Liver (tissue), 10 donors: ENCODE measurements at places on chromosomes 16 and 17.
A peak's percentile ranks its signal among the peaks of the same experiment; 100 is the strongest.

DNA sequence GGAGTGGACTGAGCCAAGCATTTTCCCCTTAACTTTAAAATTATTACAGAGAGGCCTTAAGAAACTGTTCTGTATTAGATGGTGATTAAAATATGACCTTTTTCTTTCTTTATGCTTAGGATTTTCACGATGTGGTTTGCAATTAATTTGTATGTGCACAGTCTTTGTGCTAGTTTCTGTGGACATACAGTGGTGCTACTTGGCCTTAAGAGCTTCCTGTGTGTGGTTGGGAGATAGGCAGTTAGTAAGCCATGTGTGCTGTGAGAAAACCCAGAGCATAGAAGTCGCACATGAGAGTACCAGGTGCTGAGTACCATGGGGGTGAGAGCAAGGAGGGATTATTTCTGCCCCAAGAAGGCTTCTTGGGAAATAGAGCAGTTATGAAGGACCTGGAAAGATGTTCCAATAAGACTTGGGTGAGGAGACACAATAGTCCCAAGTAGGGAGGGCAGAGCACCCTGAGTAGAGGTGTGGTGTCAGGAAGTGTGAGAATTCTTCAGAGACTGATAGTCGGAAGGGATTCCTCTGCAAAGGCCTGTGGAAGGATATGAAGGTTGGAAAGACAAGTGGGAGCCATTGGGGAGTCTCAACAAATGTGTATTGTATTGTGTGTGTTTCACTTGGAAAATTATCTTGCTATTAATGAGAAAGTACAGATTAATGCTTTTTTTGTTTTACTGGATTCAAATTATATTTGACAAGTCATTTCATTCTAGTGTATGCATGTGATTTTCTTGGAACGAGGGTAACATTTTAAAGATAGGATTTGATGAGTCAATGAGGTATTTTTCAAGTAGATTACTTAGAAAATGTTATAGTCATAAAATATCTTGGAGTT, 239.9 kb downstream of the PRKCA start:
- no peak overlapping the region for H3K4me3 ChIP-seq
- no peaks in the 10 kb centered on the region for H3K27me3 ChIP-seq
- no peaks in the 10 kb centered on the region for H3K36me3 ChIP-seq
- DNase-seq, result no peak
- no peaks in the 10 kb centered on the region for H3K4me1 ChIP-seq

DNA sequence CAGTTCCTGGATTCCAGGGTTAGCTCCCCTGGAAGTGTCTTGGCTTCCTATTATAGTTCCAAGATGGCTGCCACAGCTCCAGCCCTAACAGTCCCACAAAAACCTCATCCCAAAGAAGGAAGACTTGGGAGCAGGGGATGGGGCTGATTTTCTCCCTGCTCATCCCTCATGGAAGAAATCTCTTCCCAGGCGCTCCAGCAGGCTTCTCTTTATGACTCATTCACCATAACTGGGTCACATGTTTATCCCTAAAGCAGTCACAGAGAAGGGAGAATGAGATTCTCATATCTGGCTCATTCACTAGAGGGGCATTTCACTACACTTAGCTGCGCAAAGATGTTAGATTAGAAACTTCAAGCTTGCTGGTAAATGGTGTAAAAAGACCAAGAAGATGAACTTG, 206.5 kb upstream of the IRX3 start:
- no peaks in the 10 kb centered on the region for H3K27me3 ChIP-seq
- DNase-seq, result no peak
- H3K4me3 ChIP-seq, result no peak overlapping the region
- H3K27ac ChIP-seq, result no peak overlapping the region

- no peak overlapping the region for H3K4me3 ChIP-seq
- H3K27me3 ChIP-seq, result no peaks in the 10 kb centered on the region
- no peaks in the 10 kb centered on the region for H3K36me3 ChIP-seq
These were observed 19.8 kb upstream of the NF1 start for GRCh38 chr17:31074772-31075555.

- H3K27ac ChIP-seq, result no peak overlapping the region
- H3K4me1 ChIP-seq, result peaks cover 3% of the 10 kb centered on the region
- DNase-seq, result no peak
- no peaks in the 10 kb centered on the region for H3K27me3 ChIP-seq
- no peak overlapping the region for H3K4me3 ChIP-seq
These were observed 12.9 kb downstream of the PTRH2 start for GRCh38 chr17:59694344-59694743.

DNA sequence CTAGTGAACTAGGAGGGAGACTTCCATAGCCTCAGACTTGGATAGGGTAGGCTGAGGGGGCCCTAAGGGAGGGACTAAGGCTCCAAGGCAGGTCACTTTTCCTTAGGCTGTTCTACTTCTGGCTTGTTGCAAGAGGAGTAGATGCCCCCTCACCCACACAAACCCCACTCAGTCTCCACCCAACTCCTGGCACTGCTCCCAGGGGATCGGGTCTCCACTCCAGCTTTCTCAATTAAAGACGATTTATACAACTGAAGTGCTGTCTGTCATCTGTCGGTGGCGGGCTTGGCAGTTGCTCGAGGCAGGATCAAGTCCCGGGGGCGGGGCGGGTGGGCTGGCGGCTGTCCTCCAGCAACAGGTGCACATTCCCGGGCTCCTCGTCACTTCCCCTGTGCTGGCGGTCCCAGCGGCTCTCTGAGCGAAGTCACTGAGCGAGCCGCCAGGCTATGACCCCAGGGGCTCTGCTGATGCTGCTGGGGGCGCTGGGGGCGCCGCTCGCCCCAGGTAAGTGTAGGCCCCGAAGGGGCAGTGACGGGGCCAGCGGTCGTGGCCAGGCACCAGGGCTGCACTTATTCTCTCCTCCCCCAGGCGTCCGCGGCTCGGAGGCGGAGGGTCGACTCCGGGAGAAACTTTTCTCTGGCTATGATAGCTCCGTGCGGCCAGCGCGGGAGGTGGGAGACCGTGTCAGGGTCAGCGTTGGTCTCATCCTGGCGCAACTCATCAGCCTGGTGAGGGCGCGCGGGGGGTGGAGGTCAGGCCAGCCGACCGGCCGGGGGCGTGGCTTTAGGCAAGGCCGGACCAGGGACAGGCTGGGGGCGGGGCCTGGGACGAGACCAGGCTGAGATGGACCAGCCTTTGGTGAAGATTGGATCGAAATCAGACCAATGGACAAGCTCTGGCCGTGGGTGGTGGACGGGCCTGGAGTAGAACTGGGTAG, at the start of gene CHRNB1:
Gene CHRNB1 (plus strand): TSS at position 380 of the 937 bp plus-strand sequence. CDS start 67 bp downstream, at position 447.
- H3K27me3 ChIP-seq, result no peaks in the 10 kb centered on the region
- H3K36me3 ChIP-seq, result no peaks in the 10 kb centered on the region
- peak within 1 kb of the TSS; percentile 68 for H3K4me3 ChIP-seq
- H3K4me1 ChIP-seq, result peaks cover 14% of the 10 kb centered on the region
- peak within 1 kb of the TSS; percentile 92 for H3K27ac ChIP-seq

GRCh38 chr17:39792526-39793221, 54.9 kb downstream of the GRB7 start:
- no peaks in the 10 kb centered on the region for H3K36me3 ChIP-seq
- H3K4me3 ChIP-seq, result no peak overlapping the region
- peaks cover 2% of the 10 kb centered on the region for H3K4me1 ChIP-seq
- no peaks in the 10 kb centered on the region for H3K27me3 ChIP-seq
- no peak overlapping the region for H3K27ac ChIP-seq
- DNase-seq, result no peak

GRCh38 chr16:89121691-89122321, 28.2 kb downstream of the ACSF3 start:
- H3K36me3 ChIP-seq, result no peaks in the 10 kb centered on the region
- no peak for DNase-seq
- H3K27me3 ChIP-seq, result no peaks in the 10 kb centered on the region
- no peak overlapping the region for H3K27ac ChIP-seq
- H3K4me3 ChIP-seq, result no peak overlapping the region
- peaks cover 8% of the 10 kb centered on the region for H3K4me1 ChIP-seq

- no peaks in the 10 kb centered on the region for H3K4me1 ChIP-seq
- no peak overlapping the region for H3K27ac ChIP-seq
- no peaks in the 10 kb centered on the region for H3K36me3 ChIP-seq
- H3K4me3 ChIP-seq, result no peak overlapping the region
- H3K27me3 ChIP-seq, result no peaks in the 10 kb centered on the region
These were observed 197.1 kb downstream of the SHISA9 start for GRCh38 chr16:13098536-13098935.

DNA sequence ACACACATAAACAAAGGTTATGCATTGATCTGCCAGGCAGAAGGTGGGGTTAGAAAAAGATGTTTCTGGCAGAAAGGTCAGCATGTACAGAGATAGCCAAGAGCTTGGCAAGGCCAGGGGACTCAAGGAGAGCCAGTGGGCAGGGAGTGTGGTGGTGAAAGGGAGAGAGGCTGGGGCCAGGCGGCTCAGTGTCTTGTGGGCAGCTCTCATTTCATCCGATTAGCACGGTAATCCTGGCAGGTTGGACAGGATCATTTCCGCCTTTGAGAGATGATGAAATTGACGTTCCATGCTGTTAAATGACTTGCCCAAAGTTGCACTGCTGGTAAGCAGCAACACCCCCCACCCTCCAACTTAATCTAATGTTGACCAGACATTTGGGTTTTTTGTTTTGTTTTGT, 3.6 kb downstream of the CHD9 start:
- H3K4me1 ChIP-seq, result peaks cover 50% of the 10 kb centered on the region
- H3K4me3 ChIP-seq, result no peak overlapping the region
- H3K27ac ChIP-seq, result peak overlapping the region; percentile 37
- no peak for DNase-seq
- H3K27me3 ChIP-seq, result no peaks in the 10 kb centered on the region
- H3K36me3 ChIP-seq, result no peaks in the 10 kb centered on the region

DNA sequence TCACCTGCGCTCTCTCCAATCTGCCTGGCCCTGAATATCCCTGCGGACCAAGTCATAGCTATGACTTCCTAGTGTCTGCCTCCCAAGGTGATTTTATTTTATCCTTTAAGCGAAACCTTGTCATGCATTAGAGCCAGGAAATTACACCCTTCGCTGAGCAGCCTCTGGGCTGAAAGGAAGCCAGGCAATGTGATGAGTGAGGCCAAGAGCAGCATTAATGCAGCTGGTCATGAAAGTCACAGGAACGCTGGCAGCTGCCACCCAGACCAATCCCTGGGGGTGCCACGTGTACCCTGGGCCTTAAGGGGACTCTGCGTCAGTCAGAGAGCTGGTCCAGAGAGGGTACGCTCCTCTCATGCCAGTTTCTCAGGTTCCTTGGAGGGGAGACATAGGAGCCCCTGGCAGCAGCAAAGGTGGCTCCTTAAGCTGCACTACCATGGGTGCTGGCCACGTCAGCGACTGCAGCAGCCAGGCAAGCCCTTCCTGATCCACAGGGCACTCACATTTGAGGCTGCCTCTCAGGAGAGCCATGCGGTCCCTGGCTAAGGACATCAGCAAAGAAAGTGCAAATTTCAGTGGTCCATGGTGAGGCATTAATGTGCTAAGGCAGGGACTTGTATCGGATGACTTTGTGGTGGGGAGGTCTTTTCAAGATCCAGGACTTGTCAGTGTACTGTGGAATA, 42.7 kb upstream of the WSCD1 start:
- H3K27ac ChIP-seq, result no peak overlapping the region
- H3K27me3 ChIP-seq, result no peaks in the 10 kb centered on the region
- H3K4me1 ChIP-seq, result no peaks in the 10 kb centered on the region
- no peaks in the 10 kb centered on the region for H3K36me3 ChIP-seq

GRCh38 chr17:81189670-81190530, 23.9 kb upstream of the AATK start:
- no peak for DNase-seq
- no peaks in the 10 kb centered on the region for H3K27me3 ChIP-seq
- H3K4me3 ChIP-seq, result no peak overlapping the region
- no peak overlapping the region for H3K27ac ChIP-seq
- H3K36me3 ChIP-seq, result no peaks in the 10 kb centered on the region
- H3K4me1 ChIP-seq, result no peaks in the 10 kb centered on the region

- H3K4me3 ChIP-seq, result no peak overlapping the region
- H3K4me1 ChIP-seq, result peaks cover 7% of the 10 kb centered on the region
- DNase-seq, result no peak
These were observed 2.8 kb upstream of the MYO15B start for GRCh38 chr17:75584849-75585175.

GRCh38 chr16:86297866-86298757, 212.2 kb upstream of the FOXF1 start:
- no peaks in the 10 kb centered on the region for H3K4me1 ChIP-seq
- peaks cover 4% of the 10 kb centered on the region for H3K27me3 ChIP-seq
- H3K4me3 ChIP-seq, result no peak overlapping the region
- H3K27ac ChIP-seq, result peak overlapping the region; percentile 67
- no peaks in the 10 kb centered on the region for H3K36me3 ChIP-seq
- DNase-seq, result no peak

- no peak for DNase-seq
- no peak overlapping the region for H3K4me3 ChIP-seq
- no peaks in the 10 kb centered on the region for H3K36me3 ChIP-seq
- no peaks in the 10 kb centered on the region for H3K27me3 ChIP-seq
- H3K4me1 ChIP-seq, result no peaks in the 10 kb centered on the region
These were observed 24.6 kb downstream of the FZD2 start for GRCh38 chr17:44581868-44582267.

DNA sequence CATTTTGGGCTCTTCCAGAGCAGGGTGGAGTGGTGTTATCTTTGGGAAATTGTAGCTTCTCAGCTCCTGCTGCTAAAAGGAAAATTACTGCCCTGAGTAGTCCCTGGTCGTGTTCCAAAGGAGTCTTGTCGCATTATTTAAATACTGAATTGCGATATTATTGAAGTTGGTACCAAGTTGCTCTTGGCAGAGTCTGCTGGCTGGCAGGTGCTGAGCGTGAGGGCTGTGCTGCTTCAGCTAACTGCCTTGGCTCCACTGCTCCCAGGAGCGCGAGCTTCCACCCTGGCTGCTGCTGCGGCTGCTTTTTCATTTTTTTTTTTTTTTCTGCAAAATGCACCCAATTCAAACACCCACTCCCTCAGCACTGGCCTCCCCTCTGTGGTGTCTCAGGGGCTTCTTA, 289.8 kb downstream of the MAF start:
- DNase-seq, result no peak
- no peaks in the 10 kb centered on the region for H3K4me1 ChIP-seq
- H3K27ac ChIP-seq, result no peak overlapping the region
- H3K36me3 ChIP-seq, result no peaks in the 10 kb centered on the region
- H3K4me3 ChIP-seq, result no peak overlapping the region

GRCh38 chr17:50541402-50541715, 5.6 kb upstream of the SPATA20 start:
- H3K36me3 ChIP-seq, result no peaks in the 10 kb centered on the region
- H3K4me1 ChIP-seq, result peaks cover 12% of the 10 kb centered on the region
- no peak overlapping the region for H3K27ac ChIP-seq
- H3K4me3 ChIP-seq, result peak overlapping the region; percentile 53
- H3K27me3 ChIP-seq, result no peaks in the 10 kb centered on the region
- no peak for DNase-seq

- H3K4me1 ChIP-seq, result no peaks in the 10 kb centered on the region
- H3K36me3 ChIP-seq, result no peaks in the 10 kb centered on the region
- H3K4me3 ChIP-seq, result no peak overlapping the region
- no peak overlapping the region for H3K27ac ChIP-seq
These were observed 255.9 kb upstream of the PMFBP1 start for GRCh38 chr16:72427783-72428331.

- no peaks in the 10 kb centered on the region for H3K27me3 ChIP-seq
- no peaks in the 10 kb centered on the region for H3K4me1 ChIP-seq
- no peak overlapping the region for H3K27ac ChIP-seq
These were observed 95.0 kb downstream of the PRKCB start for GRCh38 chr16:23930791-23931190.

GRCh38 chr17:76726231-76726775, at the start of gene JMJD6:
Gene JMJD6, minus strand, starts transcription at chr17:76726606. Its CDS starts 131 bp downstream, at chr17:76726475.
- no peaks in the 10 kb centered on the region for H3K27me3 ChIP-seq
- peaks cover 22% of the 10 kb centered on the region for H3K4me1 ChIP-seq
- peaks cover 24% of the 10 kb centered on the region for H3K36me3 ChIP-seq
- peak within 1 kb of the TSS; percentile 100 for H3K27ac ChIP-seq
- peak within 1 kb of the TSS; percentile 86 for H3K4me3 ChIP-seq
- peak; percentile 95 for DNase-seq

- peaks cover 84% of the 10 kb centered on the region for H3K4me1 ChIP-seq
- H3K4me3 ChIP-seq, result no peak overlapping the region
- no peak overlapping the region for H3K27ac ChIP-seq
- no peaks in the 10 kb centered on the region for H3K36me3 ChIP-seq
These were observed 5.6 kb downstream of the RARA start for GRCh38 chr17:40314584-40314956.
